ENCODE measurements at places on chromosomes 6 and 20.

DNA sequence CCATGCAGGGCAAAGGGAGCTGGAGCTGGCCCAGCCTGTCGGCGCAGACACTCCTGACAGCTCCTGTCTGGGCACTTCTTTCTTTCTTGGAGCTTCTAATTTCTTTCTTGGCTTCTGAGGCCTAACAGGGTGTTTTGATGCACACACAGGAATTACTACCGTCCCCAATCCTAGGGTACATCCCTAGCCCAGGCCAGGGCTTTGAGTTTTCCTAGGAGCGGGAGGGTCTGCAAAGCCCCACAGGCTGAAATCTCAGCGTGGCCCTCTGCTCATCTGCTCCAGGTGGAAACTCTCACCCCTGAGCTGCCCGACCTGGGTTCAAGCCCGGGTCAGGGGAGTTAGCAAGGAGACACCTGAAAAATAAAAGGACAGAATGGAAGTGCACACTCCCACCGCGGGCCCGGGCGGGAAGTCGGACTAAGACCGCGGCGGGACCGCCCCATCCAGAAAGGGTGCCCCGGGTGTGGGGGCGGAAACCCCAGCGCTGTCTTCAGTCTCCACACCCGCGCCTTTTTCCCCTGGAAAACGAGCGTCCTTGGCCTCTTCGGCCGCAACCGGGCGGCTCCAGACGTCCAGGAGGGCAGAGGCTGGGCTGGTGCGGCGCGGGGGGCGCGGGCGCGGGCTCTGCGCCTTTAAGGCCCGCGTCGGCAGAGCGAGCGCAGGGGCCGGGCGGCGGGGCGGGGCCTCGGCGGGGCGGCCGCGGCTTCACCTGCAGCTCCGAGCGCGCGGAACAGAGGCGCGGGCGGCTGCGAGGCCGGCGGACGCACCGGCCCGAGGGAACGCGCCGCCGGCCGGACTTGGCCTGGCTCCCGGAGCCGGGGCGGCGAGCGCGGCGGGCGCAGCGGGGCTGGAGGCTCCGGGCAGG, at the start of gene CDH4:
CDH4 (plus strand) TSS at position 733 of the 865 bp plus-strand sequence.
- no peak for DNase-seq

- no peak for DNase-seq
Observed at GRCh38 chr20:34862724-34863123, 9.9 kb downstream of the GGT7 start.

DNA sequence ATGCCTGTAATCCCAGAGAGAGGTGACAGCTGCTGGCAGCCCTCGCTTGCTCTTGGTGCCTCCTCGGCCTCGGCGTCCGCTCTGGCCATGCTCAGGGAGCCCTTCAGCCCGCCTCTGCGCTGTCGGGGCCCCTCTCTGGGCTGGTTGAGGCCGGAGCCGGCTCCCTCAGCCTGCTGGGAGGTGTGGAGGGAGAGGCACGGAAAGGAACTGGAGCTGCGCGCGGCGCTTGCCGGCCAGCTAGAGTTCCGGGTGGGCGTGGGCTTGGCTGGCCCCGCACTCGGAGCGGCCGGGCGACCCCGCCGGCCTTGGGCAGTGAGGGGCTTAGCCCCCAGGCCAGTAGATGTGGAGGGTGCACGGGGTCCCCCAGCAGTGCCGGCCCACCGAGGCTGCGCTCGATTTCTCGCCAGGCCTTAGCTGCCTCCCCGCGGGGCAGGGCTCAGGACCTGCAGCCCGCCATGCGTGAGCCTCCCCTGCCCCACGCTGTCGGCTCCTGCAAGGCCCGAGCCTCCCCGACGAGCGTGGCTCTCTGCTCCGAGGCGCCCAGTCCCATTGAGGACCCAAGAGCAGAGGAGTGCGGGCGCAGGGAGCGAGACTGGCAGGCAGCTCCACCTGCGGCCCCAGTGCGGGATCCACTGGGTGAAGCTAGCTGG, 34.6 kb downstream of the C6orf52 start:
- DNase-seq = no peak

- DNase-seq = no peak
Observed at GRCh38 chr6:43052842-43053544, 658 bp downstream of the CUL7 start.

DNA sequence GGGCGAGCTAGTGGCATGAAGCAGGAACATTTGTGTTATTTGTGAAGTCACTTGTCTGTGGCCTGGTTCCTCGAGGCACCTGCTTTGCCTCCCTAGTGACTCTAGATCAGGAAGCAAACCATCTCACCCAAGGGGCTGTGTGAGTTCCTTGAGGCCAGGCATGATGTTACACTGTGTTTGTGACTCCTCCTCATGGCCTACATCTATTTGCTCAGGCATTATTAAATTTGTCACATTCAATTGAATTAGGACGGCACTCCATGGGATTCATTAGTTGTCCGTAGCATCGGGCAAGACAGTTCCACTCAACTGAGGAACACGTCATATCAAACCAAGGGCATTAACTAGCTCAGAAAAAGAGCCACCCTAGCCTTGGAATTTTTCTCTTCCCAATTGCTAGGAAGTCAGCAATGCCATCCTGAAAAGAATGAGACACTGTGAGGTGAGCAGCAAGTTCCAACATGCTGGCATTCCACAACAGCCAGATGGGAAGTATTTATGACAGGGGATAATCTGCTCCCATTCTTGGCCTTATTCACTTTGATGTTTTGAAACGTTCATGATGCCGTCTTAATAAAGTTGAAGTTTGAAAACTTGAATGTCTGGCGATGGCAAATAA, 17.2 kb downstream of the TMEM200A start:
- no peak for DNase-seq

DNA sequence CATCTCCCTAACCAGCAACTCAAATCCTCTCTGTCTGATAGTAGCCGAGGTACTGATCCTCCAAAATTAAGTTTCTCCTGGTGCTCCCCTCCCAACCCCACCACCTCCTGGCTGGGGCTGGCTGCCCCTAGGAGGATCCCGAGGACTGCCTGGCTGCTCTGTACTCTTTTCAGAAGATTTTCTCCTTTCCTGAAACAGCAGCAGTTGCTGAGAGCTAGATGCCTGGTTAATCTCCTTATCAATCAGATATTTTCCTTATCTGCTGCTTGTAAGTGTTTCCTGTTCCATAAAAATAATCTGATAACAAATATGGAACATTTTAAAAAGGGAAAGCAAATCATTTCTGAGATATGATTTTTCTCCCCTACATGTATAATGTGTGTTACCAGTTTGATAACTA, 52.8 kb downstream of the ZMYND8 start:
- no peak for DNase-seq

- no peak for DNase-seq
Observed at GRCh38 chr6:4304927-4305455, 169.6 kb upstream of the ECI2 start.

- DNase-seq = no peak
Observed at GRCh38 chr20:62777528-62777830, 18.8 kb upstream of the MRGBP start.

DNA sequence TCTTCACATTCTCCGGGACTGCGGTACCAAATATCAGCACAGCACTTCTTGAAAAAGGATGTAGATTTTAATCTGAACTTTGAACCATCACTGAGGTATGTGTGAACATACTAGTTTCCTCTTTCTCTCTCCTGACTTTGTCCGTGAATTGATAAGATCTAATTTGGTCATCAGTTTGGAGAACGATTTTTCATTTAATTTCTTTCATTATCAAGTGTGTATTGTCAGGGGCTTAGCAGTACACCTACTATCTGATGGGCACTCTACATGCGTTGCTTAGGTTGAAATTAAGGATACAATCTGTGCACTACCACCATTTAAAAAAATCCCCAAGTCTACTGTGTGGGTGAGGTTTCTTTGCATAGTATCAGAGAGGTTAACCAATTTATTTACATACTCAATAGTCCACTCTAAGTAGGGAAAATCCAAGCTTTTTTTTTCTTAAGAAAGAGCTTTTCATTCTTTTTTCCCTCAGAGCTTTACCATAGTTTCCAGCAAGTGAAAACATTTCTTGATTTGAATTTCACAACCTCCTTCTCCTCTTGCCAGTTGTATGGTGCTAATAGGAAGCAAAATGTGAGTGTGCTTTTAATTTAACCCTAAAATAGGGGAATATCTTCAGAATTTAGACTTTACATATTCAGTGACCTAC, 105.4 kb upstream of the ESR1 start:
- DNase-seq = no peak

GRCh38 chr6:112153926-112154607, 66.7 kb downstream of the FAM229B start:
- no peak for DNase-seq

DNA sequence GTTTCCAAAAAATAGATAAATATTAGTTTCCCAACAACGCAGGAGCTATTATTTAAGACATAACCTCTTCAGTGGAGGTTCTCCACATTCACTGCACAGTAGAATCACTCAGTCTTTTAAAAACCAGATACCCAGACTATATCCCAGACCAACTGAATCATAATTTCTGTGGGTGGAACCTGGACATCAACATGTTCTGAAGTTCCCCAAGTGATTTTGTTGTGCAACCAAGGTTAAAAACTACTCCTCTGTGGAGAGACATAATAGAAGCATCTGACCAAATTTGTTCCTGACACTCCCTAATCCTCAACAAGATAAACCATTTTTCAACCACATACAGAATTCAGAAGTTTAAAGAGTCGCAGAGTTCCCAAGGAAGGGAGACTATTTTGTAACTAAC, 42.3 kb downstream of the STK38 start:
- no peak for DNase-seq

- DNase-seq = no peak
Observed at GRCh38 chr6:36127462-36128016, 2.8 kb upstream of the MAPK13 start.

DNA sequence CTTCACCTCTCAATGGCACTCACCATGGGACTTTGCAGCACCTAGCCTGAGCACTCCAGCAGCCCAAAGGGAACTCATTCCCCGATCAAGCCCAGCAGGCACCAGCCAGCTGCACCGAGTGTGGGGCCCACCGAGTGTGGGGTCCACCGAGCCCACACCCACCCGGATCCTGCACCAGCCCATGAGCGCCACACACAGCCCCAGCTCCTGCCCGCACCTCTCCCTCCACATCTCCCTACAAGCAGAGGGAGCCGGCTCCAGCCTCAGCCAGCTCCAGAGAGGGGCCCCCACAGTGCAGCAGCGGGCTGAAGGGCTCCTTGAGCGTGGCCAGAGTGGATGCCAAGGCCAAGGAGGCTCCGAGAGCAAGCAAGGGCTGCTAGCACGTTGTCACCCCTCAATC, 1182.4 kb downstream of the HACE1 start:
- DNase-seq = no peak

DNA sequence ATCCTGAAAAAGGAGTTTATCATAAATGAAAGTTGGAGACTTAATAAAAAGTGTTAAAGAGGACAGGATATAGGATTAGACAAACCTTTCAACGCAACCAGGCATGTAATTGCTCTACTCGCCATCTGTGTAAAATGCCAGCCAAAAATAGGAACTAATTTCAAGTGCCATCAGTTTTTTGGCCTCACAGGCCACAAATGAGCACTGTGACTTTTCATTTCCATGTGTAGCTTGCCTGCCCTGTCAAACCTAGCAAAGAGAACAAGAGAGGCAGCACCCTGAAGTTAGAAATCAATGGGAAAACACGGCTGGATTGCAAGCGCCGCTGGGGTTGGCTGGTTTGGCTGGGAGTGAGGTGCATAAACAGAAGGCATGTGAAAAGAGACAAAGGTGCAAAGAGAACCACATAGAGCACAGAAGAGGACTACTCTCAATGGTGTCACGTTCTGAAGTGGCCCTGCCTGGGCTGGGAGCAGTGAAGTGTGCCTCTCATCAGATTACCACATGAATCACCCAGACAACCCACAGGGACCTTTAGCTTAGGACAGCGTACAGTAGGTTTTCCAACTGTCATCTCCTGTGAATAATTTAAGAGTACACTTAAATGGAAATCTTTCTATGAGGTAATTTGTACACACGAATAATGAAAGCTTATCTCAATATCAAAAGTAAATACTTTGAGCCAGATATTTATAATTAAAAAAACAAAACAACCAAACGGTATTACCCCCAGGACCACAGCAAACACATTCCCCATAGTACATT, 78.0 kb upstream of the NHSL1 start:
- no peak for DNase-seq

- DNase-seq = no peak
Observed at GRCh38 chr6:117906958-117907600, at the start of gene SLC35F1. TSS of gene SLC35F1 (plus strand) at chr6:117907264.

GRCh38 chr6:149680503-149680902, 32.0 kb upstream of the KATNA1 start:
- no peak for DNase-seq

GRCh38 chr6:17031961-17032360, 69.9 kb upstream of the STMND1 start:
- no peak for DNase-seq

DNA sequence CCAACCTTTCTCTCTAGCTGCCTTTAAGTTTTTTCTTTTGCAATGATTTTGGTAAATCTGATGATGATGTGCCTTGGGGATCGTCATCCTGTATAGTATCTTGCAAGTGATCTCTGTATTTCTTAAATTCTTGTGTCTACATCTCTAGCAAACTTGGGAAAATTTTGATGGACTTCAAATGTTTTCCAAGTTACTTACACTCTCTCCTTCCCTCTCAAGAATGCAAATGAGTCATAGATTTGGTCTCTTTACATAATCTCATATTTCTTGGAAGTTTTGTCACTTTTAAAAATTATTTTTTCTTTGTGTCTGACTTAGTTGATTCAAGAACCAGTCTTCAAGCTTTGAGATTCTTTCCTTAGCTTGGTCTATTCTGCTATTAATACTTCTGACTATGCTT, 176.4 kb downstream of the TBC1D32 start:
- no peak for DNase-seq

- DNase-seq = no peak
Observed at GRCh38 chr6:1607516-1608221, 2.0 kb upstream of the FOXC1 start.

- DNase-seq = no peak
Observed at GRCh38 chr20:15011631-15012030, 674.2 kb upstream of the FLRT3 start.

- no peak for DNase-seq
Observed at GRCh38 chr6:452301-453067, 60.9 kb downstream of the IRF4 start.

DNA sequence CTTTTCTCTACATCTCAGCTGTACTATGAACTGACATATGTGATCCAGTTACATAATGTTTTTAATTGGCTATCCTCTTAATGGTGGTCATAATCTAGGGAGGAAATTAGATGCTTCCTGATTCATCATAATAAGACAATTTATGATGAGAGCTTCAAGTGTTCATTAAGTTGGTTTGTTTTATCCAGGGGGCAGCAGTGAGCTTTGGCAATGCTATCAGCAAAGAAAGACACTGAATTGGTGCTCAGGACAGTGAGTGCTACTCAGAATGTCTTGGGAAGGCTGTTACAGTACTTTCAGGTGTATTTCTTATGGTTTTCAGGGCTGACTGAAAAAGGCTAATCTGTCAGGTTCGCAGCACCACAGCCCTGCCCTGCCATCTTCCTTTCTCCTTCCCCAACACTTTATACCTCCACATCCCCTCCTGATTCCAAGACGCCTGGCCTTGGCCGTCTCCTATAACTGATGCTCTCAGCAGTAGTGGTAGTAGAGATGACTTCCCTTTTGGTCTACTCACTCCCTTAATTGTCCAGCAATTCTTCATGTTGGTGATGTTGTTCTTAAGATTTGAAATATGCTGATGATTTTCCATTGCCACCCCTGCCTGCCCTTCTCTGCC, 67.0 kb upstream of the TNFAIP3 start:
- no peak for DNase-seq
